ENCODE measurements at places on chromosomes 13 and 19.

DNA sequence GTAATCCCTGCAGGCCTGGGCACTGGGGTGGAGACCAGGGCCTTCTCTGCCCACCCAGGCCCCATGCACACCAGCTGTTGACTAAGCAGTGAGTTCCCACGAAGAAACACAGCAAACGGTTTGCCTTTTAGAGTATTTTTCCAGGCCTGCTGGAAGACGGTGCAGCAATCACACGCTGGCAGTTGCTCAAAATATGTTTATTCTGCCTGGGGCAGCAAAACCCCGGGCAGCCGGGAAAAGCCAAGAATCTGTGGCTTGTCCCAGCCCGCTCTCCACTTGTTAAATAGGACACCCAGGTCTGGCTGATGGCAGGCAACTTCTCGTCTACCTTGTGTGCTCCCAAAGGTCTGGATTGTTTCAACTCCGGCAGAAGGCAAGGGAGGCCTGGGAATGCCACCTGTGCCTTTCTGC, 40.8 kb downstream of the GGACT start:
- peak; percentile 36 for DNase-seq

- no peak for DNase-seq
Measured at GRCh38 chr13:59680429-59681024, 483.2 kb downstream of the DIAPH3 start.

DNA sequence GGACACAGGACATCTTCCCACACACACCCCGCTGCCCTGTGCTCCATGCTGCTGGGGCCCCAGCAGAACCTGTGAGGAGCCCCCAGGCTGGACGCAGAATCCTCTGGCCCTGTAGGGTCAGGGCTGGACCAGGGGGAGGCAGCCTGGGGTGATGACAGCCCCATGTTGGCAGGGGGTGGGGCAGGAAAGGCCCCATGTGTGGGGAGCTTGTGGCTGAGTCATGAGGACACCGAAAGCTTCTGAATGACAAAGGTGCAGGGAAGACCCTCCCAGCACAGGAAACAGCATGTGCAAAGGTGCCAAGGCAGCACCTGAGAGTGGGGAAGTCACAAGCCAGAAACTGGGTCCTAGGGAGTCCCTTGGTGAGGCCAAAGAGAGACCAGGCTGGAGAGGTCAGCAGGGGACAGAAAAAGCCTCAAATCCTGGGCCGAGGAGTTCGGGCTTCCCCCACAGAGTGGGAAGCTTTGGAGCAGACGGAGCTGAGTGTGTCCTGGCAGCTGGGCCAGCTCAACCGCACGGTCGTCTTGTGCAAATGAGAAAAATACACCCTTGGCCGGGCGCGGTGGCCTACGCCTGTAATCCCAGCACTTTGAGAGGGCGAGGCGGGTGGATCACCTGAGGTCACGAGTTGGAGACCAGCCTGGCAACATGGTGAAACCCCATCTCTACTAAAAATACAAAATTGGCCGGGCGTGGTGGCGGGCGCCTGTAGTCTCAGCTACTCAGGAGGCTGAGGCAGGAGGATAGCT, 17.5 kb downstream of the ATP8B3 start:
- no peak for DNase-seq

- no peak for DNase-seq
Measured at GRCh38 chr19:3693025-3693925, 7.0 kb downstream of the PIP5K1C start.

DNA sequence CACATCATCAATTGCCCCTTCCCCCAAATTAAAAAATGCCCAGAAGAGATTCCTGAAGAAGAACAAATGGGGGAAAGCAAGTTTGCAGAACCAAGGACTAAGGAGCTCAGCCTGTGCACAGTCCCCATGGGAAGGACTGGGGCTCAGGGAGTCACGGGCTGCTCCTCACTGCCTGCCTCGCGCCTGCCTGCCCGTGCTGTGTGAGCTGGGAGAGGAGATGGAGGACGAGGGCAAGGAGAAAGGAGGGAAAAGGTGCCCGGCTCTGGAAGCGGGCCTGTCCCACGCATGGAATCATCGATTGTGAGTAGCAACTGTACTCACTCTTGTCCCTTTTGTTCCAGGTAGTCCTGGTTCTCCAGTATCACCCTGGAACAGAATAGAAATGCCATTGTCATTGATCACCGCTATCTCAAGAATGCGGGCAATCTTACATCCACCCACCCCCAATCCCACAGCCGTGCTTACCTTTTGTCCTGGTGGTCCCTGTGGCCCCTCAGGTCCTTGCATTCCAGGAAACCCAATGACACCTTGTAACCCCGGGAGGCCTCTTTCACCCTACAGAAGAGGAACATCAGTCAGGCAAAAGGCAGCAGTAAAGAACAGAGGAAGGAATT, 93.4 kb downstream of the COL4A1 start:
- DNase-seq, result no peak

DNA sequence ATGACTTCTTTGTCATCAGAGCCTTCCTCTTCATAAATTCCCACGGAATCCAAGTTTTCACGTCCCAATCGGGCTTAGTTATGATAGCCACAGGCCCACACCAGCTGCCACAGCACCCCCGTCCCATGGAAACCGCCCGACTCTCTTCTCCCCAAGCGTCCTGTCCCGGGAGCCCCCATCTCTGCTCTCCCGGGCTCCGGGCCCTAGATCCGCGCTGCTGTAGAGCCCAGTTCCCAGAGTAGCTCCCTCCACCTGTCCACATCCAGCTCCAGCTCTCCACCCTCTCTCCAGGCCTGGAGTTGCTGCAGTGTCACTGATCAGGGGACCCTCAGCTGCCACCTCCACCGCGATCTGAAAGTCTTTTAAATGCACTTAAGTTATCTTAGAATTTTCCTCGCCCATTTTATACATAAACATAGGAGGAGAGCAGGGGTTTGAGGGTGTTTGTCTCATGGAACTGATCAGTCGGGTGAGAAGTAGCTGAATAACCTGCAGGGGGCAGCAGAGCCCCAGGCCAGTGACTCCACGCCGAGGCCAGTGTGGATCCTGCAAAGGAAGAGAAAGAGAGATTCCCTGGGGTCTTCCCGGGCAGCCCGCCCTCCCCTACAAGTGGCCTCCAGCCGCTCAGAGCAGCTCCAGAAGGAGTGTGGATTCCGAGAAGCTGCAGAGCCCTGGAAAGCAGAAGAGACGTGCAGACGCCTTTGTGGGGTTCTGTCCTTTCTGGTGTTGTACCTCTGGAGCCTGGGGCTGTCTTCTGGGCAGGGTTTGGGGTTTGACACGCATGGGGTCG, 1.1 kb upstream of the ZNF763 start:
- DNase-seq, result peak; percentile 72

GRCh38 chr19:17605761-17606589, 50.5 kb downstream of the COLGALT1 start:
- no peak for DNase-seq

DNA sequence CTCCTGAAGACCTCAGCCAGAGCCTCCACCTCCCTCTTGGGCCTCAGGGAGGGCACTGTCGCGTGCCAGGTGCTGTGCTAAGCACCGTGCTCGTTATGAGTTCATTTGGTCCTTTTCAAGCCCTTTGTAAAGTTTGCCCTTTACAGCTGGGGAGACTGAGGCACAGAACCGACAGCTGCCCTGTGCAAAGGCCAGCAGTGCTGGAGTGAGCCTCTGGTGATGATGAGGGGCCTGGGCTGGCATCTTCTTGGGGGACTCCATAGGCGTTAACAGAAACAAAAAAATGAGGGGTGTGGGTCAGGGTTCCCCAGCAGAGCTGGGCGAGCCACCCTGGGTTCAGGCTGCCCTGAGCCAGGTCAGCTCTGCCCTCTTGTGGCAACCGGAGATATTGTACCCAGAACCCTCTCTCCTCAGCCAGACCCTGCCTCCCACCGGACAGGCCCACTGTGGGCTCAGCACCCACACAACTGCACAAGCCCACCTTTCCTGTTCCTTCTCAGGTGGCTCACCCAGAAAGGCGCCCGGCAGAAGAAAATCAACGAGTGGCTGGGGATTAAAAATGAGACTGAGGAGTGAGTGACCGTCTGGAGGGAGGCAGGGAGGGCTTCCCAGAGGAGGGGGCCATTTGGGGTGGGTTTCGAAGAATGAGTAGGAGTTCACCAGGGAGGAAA, 5.5 kb upstream of the IFI30 start:
- DNase-seq, result no peak

DNA sequence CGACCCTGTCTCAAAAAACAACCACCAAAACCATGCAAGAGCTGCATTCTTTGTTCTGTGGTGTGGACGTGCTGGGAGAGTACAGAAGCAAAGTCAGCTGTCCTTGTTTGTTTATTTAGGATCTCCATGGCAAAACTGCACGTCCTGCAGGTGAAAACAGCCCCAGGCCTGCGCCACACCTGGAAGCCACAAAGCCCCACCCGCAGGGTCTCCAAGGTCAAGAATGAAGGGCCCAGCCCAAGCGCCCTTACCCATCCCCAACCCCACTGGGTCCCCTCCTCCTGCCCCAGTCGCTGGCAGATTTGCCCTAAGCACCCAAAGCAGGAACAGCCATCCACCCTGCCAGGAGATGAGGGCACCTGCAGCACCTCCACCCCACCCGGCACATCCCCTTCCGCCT, 10.5 kb downstream of the MBD3 start:
- DNase-seq, result no peak

DNA sequence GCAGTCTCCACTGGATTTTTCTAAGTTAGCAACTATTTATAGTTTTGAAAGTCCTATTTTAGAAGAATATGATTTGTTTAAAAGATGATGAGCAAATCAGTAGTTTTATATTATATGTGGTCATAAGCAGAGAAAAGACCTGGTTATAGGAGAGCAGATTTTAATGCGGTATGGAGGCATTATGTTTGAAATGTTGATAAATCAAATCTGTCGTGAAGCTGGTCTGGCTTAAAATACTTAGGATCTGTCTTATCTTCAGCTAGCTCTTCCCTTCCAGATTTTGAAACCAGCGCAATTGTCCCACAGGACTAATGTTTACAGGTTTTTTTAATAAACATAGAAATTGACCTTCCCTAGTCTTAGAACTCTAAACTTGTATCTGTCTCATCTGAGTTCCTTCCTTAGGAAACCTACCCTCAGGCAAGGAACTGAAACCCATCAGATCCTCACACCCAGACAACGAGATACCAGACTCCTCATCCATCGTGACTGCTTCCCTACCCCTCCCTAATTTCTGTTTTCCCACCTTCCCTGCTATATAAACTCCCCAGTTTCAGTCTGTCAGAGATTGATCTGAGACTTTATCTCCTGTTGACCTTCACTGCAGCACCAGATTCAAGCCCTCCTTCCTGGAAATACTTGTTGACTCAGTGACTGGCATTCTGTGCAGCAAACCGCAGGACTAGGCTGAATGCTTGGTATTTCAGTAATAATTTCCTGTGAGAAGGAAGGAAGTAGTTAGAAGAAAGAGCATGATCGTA, 37.8 kb upstream of the CXCL17 start:
- no peak for DNase-seq

DNA sequence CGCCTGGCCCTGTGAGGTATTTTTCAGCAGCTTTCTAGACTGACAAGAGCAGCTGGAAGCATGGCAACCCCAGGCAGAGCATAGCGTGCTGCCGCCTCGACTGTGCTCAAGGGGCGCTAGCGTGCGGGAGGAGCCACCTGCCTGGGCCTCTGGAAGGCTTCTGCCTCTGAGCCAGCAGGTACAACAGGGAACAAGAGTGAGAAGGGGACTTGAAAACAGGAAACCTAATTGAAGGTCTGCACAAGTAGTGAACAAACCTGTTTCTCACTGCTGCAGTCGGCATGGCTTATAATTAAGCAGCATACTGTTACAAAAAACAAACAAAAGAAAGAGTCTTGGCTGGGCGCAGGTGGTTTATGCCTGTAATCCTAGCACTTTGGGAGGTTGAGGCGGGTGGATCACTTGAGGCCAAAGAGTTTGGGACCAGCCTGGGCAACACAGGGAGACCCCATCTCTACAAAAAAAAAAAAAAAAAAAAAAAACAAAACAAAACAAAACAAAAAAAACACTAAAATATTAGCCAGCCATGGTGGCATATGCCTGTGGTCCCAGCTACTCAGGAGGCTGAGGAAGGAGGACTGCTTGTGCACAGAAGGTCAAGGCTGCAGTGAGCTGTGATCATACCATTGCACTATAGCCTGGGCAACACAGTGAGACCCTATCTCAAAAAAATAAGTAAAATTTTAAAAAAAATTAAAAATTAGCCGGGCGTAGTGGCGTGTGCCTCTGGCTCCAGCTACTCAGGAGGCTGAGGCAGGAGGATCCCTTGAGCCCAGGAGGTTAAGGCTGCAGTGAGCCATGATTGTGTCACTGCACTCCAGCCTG, 12.6 kb upstream of the GARRE1 start:
- peak; percentile 72 for DNase-seq

DNA sequence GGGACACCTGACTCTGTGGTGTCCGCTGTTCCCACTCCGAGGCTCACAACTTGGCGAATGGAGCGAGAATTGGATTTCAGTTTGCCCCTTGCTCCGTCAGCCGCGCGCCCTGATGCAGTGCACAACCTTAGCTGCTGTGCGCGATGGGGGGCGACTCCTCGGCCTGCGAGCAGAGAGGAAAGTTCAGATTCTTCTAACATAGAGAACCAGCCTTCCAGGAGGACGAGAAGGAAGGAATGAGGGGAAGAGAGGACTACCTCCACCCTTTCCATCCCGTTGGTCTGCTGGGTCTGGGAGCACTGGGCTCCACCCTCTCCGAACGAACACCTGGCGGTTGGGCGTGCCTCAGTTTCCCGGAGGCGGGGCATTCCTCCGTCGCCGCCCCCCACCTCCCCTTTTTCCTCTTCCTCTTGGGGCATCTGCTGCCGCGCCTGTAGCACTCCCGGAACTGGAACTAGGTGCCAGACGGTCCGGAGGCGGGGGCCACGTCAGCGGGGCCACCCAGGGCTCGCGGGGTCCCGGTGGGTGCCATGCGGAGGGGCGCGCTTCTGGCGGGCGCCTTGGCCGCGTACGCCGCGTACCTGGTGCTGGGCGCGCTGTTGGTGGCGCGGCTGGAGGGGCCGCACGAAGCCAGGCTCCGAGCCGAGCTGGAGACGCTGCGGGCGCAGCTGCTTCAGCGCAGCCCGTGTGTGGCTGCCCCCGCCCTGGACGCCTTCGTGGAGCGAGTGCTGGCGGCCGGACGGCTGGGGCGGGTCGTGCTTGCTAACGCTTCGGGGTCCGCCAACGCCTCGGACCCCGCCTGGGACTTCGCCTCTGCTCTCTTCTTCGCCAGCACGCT, at the start of gene KCNK6:
TSS of gene KCNK6 (plus strand) at position 425 of the 838 bp plus-strand sequence. CDS start at position 531, 106 bp downstream.
- DNase-seq, result peak; percentile 20

GRCh38 chr13:105410602-105411001, 1124.9 kb downstream of the EFNB2 start:
- DNase-seq, result no peak

GRCh38 chr19:11337080-11337479, 2.4 kb downstream of the RAB3D start:
- DNase-seq, result no peak

DNA sequence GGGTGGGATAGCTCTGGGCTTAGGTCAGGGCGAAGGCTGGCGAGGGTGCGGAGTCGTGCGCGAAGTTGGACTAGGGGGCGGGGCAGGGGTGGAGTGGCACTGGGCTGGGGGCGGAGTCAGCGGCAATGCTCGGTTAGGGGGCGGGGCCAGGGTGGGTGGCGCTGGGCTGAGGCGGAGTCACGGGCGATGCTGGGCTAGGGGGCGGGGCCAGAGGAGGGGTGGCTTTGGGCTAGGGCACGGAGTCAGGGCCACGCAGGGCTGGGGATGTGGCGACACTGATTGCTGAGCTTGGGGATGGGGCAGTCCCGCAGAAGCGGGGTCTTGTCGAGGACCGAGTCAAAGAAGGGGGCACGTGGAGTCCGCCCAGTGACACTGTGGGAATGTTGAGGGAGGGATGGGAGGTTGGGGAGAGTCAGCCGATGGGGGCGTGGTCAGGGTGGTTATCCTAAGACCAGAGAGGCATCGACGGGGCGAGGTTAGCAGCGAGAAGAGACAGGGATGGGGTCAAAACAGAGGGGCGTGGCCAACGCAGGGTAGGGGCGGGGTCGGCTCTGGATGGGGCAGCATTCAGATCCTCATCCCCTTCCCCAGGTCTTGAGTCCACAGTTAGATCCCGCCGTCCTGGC, 8.7 kb downstream of the HOMER3 start:
- DNase-seq, result no peak

GRCh38 chr19:4088975-4089374, 22.3 kb upstream of the ZBTB7A start:
- no peak for DNase-seq

Data from DMS79 treated with DMSO at 0.1 percent for 48 hours (cell line).